ENCODE measurements at places on chromosomes 3 and 15. TPM values are rescaled to one million over a fixed set of nuclear protein-coding genes. Genes with fewer than 3 reads are reported as not detected.

The DPPA2 gene
- polyA plus RNA-seq: not detected

The FAM3D gene
- polyA plus RNA-seq: 0.74 TPM

The LARP6 gene
- not detected for polyA plus RNA-seq

The CX3CR1 gene
- 405 TPM for polyA plus RNA-seq

The CDHR4 gene
- not detected for polyA plus RNA-seq

The C3orf22 gene
- not detected for polyA plus RNA-seq

The TMC3 gene
- polyA plus RNA-seq: not detected

The TNFSF10 gene
- 293 TPM for polyA plus RNA-seq

The IGF1R gene
- 4.2 TPM for polyA plus RNA-seq

The CYP1A1 gene
- not detected for polyA plus RNA-seq

The CNTN6 gene
- not detected for polyA plus RNA-seq

The SQOR gene
- 292 TPM for polyA plus RNA-seq

The IQCF5 gene
- polyA plus RNA-seq: not detected

The FXR1 gene
- 22.4 TPM for polyA plus RNA-seq

The RBPMS2 gene
- not detected for polyA plus RNA-seq

The KLHL25 gene
- polyA plus RNA-seq: 0.40 TPM

The ATP13A4 gene
- polyA plus RNA-seq: 0.21 TPM

The ANKUB1 gene
- polyA plus RNA-seq: not detected

The CCR3 gene
- polyA plus RNA-seq: 0.44 TPM

The SLCO2A1 gene
- polyA plus RNA-seq: not detected

The AQP9 gene
- 112 TPM for polyA plus RNA-seq

The POC1A gene
- 2.0 TPM for polyA plus RNA-seq

The ANAPC13 gene
- polyA plus RNA-seq: 92.4 TPM

The RLBP1 gene
- not detected for polyA plus RNA-seq

The FSIP1 gene
- 0.48 TPM for polyA plus RNA-seq

The LMAN1L gene
- polyA plus RNA-seq: not detected

The LRTM1 gene
- not detected for polyA plus RNA-seq

The CADM2 gene
- polyA plus RNA-seq: not detected

The NDN gene
- polyA plus RNA-seq: 0.56 TPM

The NAALADL2 gene
- polyA plus RNA-seq: not detected

The FOXB1 gene
- not detected for polyA plus RNA-seq

The MUC20 gene
- polyA plus RNA-seq: 3.8 TPM

The SCAANT1 gene
- not detected for polyA plus RNA-seq

The CEP63 gene
- 11.1 TPM for polyA plus RNA-seq

The MME gene
- 0.73 TPM for polyA plus RNA-seq

The GTPBP8 gene
- polyA plus RNA-seq: 10.8 TPM

The UBP1 gene
- polyA plus RNA-seq: 8.8 TPM

The NR2E3 gene
- not detected for polyA plus RNA-seq

The ZNF660 gene
- polyA plus RNA-seq: 0.06 TPM

The GOLGA8J gene
- polyA plus RNA-seq: not detected

The SLC9C1 gene
- polyA plus RNA-seq: not detected

The ITIH1 gene
- polyA plus RNA-seq: 0.75 TPM

The DENND4A gene
- 4.6 TPM for polyA plus RNA-seq

The KPNA4 gene
- polyA plus RNA-seq: 4.5 TPM

The STT3B gene
- 86.3 TPM for polyA plus RNA-seq

The PLCH1 gene
- not detected for polyA plus RNA-seq

The OR5K1 gene
- polyA plus RNA-seq: not detected

All from CD14-positive monocyte (primary cell).